NCI-H2029 (cell line): ENCODE measurements at places on chromosomes 12 and 14.
A peak's percentile ranks its signal among the peaks of the same experiment; 100 is the strongest.

- no peak for DNase-seq
These were observed 58.7 kb downstream of the TUNAR start for GRCh38 chr14:95935228-95935822.

- no peak for DNase-seq
These were observed 124.3 kb downstream of the BBS10 start for GRCh38 chr12:76223869-76224268.

GRCh38 chr14:62062645-62063044 is 300.4 kb downstream of the SNAPC1 start:
- no peak for DNase-seq

DNA sequence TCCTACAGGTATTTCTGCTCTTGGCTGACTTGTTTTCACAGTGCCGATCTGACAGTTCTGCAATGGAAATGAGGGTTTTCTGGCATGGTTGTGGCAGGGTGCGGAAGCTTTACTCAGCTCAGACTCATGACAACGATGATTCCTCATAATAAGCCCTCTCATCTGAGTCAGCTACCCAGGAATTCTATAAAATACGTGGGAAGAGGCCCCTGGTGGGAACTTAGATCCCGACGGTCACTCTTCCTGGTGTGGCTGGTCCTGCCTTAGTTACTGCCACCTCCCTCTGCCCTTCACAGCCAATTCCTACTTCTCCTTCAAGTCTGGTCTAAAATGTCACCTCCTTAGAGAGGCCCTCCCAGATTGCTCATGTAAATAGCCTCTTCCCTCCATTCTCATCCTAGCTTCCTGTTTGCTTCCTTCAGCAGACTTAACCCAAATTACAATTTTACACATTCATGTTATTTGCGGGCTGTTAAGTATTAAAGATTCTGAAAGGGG is 104.2 kb upstream of the MAP1LC3B2 start:
- no peak for DNase-seq

DNA sequence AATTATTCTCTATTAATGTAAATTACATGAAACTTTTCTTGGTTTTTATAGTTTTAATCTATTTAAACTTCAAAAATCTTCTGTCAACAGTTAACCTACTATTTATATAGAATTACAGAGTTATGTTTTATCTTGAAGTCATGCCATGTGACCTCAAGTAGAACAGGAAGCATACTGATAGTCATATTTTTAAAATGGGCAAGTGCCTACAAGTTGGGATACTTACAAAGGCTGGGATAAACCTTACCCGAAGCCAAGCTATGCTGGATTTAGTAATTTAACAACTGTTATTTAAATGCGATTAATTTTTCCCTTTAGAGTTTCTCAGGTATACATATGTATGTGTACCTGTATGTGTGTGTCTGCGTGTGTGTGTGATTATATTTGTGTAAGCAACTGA is 266.9 kb downstream of the RASSF9 start:
- DNase-seq: no peak

- DNase-seq: no peak
These were observed 16.0 kb downstream of the FOS start for GRCh38 chr14:75294649-75295033.

DNA sequence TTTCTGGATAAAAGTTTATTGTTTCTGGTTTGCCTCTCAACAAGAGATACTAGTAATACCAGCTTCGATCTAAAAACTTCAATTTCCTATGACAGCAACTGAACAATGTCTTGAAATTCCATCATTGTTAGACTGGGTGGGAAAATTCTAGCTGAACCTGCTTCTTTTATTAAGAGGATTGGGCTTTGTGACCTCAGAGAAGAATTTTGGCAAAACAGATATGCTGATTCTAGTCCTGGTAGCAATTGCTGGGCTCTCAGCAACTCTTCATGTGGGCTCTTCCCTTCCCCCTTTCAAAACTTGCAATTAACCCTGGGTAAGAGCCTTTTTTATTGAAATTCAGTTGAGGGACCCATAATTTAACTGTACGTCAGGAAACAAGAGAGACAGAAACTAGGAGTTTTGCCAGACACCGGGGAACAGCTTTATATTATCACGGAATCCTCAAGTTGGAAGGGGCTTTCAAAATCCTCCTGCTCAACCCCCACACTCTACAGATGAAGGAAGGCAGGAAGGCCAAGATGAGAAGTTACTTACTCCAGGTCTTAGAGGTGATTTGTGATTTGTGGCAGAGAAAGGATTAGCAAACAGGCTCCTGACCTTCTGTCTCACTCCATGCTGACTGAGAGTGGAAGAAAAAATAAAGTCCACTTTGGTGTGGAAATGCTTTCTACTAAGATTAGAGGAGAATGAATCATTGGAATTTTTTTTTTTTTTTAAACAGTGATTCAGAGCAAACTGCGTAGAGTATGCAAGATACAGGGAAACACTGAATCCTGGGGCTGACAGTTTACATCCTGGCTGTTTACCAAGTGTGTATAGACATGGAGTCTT is 239.0 kb upstream of the ATP2B1 start:
- DNase-seq: no peak

- no peak for DNase-seq
These were observed 43.0 kb downstream of the SRRM4 start for GRCh38 chr12:119024356-119024755.

DNA sequence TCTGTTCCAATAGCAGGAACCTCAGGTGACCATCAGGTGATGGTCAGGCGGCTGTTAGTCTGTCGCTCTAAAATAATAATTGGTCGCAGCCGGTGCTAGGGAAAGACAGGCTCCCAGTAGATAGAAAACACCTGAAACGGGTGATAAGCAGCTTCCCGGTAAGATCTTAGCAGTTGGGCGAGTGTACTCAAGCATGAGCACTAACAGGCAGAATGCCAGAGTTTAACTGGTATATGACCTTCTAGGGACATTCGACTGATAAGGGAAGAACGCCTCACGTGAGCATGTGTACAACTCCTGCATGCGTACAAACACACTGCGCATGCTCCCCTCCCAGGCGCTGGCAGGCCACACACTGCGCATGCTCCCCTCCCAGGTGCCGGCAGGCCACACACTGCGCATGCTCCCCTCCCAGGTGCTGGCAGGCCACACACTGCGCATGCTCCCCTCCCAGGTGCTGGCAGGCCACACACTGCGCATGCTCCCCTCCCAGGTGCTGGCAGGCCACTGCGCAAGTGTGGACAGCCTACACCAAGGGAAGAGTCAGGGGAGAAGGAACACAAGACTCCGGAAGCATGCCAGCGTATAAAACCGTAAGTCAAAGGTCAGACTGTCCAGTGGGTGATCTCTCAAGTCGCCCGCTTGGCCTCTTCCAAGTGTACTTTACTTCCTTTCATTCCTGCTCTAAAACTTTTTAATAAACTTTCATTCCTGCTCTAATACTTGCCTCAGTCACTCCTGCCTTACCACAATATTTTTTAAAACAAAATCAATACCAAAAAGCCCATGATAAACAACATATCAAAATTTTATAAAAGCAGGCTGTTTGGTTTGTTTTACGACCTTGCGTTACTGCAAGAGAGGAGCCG is 24.5 kb downstream of the GPRC5D start:
- peak; percentile 97 for DNase-seq

GRCh38 chr14:39383026-39383660 is 49.1 kb downstream of the FBXO33 start:
- DNase-seq: no peak

DNA sequence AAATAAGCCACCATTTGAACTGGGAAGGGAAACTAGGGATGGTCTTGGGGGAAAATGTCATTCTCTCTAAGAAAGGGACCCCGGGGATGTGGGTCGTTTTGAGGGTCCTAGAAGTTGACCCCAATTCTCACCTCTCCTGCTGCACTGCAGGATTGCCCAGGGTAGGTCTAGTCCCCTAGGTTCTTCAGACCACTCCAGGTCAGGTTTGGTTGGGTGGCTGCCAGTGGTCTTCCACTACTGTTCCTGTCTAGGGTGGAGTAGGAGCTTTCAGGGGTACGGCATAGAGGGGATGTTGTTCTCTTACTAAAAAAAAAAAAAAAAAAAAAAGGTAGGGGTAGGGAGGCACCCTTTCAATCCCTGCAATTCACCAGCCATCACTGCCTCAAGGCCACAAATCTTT is 7.3 kb downstream of the HOXC8 start:
- no peak for DNase-seq

- no peak for DNase-seq
These were observed 710 bp downstream of the MTA1 start for GRCh38 chr14:105420101-105420973.

DNA sequence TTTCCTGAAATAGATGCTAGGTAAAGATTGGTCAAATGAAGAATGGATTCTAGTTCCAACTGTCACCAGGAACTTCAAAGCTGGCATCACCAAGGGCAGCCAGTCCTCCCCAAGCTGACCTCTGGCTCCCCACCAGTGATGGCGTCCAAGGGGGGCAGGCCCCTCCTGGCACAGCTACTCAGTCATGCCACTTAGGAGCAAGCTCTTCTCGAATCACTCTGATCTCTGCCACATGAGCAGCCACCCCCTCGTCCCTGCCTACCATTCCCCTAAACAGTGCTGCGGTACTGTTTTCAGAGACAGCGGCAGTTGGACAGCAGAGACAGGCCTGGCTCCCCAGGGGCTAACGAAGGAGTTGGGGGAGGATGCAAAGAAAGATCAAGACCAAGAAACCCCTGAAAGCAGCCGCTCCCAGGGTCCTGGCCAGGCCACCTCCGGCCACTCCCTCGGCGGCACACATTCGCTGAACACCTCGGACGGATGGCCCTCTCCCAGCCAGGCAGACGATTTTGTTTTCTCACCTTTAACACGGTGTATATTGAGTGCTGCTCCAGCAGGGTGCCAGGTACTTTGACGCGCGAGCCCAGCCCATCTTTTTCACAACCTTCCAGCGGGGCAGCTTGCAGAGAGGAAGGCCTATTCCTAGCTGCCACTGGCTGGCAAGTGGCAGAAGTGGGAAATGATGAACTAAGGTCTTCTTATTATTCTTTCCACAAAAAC is 47.4 kb downstream of the ARL6IP4 start:
- no peak for DNase-seq

DNA sequence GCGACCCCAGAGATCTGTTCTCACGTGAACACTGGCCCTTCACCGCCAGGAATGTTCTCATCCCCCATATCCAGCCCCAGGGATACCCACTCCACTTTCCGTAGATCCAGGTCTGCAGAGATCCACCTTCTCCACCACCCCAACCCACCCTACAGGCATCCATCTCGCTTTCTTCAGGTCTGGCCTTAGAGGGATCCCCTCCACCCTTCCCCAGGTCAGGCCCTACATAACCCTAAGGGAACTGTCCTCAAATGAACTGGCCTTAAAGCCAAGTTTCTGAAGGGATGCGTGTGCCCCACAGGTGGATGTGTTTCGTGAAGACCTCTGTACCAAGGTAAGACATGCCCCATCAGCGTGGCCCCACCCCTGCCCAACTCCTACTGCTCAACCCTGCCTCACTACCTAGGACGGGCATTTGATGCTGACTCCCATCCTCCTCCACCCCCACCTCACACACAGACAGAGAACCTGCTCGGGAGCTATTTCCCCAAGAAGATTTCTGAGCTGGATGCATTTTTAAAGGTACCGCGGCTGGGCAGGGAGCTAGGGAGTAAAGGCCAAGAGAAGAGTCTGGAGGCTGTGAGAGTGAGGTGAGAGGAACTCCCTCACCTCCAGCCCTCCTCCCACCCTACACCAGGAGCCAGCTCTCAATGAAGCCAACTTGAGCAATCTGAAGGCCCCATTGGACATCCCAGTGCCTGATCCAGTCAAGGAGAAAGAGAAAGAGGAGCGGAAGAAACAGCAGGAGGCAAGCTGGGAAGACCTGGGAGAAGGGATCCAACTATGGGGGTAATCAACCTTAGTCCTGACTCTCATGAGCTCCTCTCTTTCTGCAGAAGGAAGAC is 912 bp downstream of the PSME1 start:
- no peak for DNase-seq

GRCh38 chr12:97642911-97643310 is 180.3 kb downstream of the RMST start:
- DNase-seq: no peak

- DNase-seq: no peak
These were observed 9.9 kb downstream of the SOAT2 start for GRCh38 chr12:53113136-53113705.

DNA sequence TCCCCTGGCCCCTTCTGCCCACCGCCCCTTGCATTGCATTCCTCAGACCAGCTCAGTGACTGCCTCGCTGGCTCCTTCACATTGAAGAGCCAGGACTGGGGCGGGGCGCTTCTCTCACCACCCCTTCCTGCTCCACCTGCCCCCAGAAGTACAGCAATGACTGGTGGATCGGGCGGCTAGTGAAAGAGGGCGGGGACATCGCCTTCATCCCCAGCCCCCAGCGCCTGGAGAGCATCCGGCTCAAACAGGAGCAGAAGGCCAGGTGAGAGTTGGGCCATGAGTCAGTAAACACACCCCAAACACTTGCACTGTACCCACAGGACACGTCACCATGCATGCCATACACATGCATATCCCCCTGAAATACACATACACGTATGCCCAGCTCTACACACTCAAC is 5.8 kb downstream of the CACNB3 start:
- DNase-seq: no peak
